ENCODE measurements at places on chromosomes 7 and 10.

DNA sequence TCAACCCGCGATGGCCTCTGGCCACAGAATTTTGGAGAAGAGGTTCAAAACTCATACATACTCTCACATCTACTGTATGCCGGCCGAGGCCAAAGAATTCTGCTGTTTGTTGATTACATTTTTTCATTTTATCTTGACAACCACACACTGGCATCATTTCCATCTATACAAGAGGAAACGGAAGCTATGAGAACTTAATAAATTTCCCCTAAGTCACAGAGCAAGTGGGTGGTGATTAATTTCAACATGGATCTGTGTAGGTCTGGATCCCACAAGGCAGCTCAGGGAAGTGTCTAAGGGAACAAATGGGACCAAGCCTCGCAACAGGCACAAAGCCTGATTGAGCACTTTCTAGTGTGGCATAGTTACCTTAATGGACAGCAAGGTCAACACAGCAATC, 18.0 kb downstream of the ELMO1 start:
- no peak for DNase-seq

- no peak for DNase-seq
Measured at GRCh38 chr10:34169677-34170076, 645.4 kb downstream of the PARD3 start.

DNA sequence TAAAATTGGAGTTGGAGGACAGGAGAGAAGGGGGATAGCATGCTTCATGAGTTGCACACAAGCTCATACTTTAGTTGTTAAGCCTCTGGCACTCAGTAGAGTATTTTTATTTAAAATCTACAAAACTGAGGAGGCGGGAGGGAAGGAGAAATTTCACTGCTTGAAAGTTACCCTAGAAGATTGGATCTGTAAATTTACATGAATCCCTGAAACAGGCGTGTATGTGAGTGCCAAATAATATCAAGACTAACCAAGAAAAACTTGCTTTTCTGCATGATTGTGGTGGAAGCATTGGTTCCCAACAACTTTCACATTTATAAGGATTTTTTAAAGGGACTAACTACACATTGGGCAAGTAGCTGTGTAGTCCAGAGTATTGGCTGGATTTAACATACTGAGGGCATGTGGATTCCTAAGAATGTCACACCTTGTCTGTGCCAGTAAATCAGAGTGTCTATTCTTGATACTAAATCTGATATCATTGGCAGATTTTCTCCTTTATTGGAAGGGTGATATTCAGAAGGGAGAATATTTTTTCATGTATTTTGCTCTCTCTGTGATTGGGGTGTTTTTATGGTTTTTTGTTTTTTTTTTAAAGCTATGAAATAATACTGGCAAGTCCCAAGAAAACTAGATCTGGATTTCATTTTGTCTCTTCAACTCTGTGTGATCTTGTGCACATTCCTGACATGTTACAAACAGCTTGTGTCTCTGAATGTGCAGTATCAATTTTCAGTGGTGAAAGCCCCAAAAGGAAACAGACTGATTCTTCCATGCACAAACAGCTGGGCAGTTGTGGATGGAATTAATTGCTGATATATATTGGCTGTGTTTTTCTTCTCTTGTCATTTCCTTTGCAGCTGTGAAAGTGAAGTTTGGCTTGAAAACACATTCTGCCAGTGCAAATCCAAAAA, 67.2 kb downstream of the ADD3 start:
- no peak for DNase-seq

DNA sequence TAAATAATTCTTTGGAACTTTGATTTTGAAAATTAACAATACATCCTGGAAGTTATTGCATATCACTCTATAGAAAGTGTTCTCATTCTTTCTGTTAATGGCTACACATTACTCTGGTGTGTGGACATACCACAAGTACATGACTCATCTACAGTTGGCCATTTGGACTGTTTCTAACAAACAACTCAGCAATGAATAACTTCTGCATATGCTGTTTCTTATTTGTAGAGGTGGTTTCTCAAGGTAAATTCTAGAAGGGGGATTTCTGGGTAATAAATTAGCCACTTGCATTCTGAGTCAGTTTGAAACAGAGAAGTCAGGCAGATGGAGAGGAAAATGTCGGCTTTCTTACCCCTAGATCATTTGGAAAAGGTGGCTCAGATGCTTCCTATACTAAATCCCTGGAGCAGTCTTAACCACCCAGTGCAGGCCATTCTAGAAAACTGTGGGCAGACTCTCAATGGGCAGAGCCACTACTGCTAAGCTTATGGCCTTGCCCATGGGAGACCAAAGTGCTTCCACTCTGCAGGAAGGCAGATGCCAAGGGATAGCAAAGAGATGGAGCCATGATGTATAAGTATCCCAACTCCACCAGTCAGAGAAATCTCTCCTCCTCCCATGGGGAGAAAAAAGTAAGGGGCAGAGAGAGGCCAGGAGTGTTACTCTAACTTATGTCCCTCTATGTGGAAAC, 194.0 kb upstream of the PLPP4 start:
- DNase-seq, result no peak

DNA sequence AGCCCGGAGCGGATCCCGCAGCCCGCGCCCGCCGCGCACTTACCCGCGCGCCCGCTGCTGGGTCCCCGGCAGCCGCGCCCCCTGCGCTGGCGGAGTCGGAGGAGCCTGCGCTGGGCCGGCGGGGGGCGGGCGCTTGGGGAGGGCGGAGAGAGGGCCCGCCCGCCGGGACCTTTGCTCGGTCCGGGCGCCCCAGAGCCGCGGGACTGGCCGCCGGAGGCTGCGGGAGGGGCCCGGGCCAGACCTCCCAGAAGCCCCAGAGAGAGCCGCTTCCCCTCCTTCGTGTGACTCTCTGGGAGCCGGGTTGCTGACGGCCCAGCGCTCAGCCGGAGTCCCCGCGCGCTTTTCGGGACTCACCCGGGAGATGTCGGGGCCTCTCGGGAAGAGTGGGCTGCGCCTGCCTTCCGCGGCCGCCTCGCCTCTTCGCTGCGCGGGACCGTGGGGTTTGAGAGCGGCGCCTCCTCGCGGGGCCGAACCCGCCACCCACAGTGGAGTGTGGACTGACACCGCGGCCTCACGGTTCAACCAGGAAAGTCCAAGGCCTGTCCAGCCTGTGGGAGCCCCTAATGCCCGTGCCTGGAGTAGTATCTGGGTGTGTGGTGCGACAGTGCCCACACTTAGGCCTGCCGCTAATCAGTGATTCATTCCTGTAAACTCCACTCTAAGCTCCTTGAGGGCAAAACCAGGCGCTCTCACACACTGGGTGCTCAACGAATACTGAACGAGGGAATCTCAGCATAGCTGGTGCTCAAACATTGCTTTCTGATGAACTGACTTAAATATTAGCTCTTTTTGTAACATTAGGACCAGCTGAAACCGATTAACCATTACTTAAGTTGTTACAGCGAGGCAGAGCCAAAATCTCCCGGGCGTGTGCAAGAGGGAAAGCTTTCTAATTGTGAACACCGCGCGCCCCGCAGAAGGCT, at the start of gene GSDME:
GSDME (minus strand) TSS at position 112 of the 923 bp plus-strand sequence. CDS start 7,690 bp downstream, outside the sequence.
- no peak for DNase-seq

DNA sequence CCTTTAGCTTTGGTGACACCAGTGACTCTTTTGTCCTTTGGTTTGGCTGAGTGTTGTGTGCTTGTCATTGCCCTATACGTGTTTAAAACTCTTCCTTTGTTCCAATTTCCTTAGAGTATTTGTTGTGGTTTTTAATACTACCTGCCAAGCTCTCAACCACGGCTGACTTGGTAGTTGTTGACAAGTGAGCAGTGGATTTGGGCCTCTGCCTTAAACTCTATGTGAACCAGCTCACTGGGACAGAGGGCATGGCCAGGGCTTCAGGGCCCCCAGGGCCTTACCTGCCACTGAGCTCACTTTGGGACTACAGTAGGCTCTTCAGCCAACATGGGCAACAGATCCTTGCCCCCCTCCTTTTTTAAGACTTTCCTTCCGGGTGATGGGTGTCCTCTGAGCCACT, 9.6 kb upstream of the DMBT1 start:
- no peak for DNase-seq

- DNase-seq, result no peak
Measured at GRCh38 chr7:86939197-86939814, 120.1 kb downstream of the ELAPOR2 start.

DNA sequence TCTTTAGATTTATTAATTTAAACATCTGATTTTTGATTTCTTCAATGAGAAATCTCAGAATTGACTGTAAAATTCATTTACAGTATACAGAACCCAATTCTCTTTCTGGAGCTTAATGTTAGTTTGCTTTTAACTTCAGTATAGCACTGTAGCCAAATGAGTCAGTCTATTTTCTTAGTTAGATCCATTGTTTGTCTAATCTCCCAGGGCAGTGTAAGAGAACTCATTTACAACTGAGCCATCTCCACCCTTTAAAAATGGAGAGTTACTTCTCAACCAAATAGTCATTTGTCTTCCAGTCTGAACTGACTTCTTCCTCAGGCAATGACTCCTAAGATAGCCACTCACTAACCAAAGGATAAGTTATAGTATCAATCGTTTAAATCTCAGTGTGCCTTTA, 3.0 kb upstream of the WNT2 start:
- DNase-seq, result no peak

DNA sequence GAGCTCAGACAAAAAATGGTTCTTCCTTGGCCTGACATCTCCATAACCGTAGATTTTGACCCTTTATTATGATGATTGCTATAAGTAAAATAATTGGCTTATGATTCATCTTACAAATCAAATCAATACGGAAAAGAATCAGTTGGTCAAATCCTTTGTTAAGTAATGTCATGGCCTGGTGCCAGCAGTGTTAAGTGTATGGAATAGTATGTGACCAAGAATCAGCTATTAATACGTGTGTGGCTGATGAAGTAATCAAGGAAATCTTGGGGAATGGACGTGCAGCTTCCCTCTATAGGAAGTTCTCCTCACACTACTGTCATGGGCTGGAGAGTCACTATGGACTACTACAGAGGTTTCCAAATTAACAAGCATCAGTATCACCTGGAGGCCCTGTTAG, 230.6 kb downstream of the TWIST1 start:
- DNase-seq, result no peak

DNA sequence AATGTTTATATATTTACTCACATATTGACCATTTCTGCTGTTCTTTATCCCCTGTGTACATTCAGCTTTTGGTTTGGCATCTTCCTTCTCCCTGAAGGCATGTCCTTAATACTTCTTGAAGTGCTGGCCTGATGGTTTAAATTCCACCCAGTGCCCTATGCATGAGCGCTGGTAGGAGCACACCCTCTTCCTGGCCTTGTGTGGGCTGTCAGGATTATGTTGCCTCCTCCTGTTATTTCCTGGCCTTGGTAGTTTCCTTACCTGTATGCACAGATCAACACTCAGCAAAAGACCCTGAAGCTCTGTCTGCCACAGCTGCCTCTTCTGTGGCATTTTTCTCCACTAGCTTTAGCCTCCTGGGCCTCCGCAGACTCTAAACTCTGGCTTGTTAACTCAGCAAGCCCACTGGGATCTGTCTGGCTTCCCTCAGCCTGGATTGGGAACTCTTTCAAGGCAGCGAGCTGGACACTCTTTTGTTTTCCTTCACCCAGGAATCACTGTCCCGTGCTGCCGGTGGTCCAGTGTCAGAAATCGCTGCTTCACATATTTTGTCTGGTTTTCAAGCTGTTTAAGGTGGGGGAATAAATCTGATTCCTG, 595.2 kb downstream of the SDK1 start:
- no peak for DNase-seq

DNA sequence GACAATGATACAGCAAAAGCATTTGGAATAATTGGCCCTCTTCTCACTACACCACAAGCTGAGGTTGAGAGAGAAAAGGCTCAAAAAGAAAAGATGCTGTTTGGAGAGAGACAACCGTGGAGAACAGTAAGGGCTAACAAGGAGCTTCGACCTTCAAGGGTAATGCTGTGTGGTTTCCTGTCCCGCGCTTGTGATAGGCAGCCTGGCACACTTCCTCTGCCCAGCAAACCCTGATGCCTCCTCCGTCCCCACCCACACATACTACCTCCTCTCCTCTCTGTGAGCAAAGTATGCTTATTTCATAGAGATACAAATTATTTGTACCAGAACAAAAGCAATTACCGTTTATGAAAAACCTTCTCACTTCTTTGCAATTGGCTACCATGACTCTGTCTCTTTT, 755.4 kb downstream of the KCNMA1 start:
- DNase-seq, result no peak

GRCh38 chr10:97999066-97999922, 31.1 kb downstream of the CRTAC1 start:
- DNase-seq, result no peak

DNA sequence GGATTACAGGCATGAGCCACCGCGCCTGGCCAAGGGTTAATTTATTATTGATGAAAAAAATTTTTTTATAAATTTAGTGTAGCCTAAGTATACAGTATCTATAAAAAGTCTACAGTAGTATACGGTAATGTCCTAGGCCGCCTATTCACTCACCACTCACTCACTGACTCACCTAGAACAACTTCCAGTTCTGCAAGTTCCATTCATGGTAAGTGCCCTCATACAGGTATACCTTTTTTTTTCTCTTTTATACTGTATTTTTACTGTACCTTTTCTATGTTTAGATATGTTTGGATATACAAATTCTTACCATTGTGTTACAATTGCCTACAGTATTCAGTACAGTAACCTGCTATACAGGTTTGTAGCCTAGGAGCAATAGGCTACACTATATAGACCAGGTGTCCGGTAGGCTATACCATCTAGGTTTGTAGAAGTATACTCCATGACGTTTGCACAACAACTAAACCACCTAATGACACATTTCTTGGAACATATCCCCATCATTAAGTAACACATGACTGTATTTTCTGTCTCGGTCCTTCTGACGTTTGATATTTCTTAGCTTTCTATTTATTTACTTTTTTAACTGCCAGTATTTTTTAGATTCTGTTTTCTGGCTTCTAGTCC, 23.4 kb downstream of the IRF5 start:
- no peak for DNase-seq

GRCh38 chr10:4678023-4678950, 147.7 kb upstream of the AKR1E2 start:
- no peak for DNase-seq

DNA sequence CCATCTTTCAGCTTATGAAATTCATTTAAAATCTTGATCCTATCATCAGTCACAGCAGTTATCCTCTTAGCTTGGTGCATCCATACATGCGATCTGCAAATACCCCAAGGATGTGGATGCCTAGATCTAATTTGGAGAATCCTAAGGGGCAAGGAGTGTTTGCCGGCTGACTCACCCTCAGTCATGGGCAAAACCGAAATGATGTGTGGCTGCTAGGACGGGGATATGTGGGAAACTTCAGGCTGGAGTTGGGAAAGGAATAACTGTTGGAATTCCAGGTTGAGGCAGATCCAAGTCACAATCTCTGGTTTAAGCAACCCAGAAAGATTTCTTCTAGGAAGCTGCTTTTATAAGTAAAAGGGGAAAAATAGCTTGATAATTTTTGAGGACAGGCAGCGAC, 19.7 kb upstream of the GOT1 start:
- no peak for DNase-seq

GRCh38 chr7:130908345-130909160, 174.5 kb upstream of the KLF14 start:
- DNase-seq, result no peak

GRCh38 chr7:47384755-47385535, 197.0 kb downstream of the TNS3 start:
- DNase-seq, result no peak

GRCh38 chr7:94683066-94683465, 27.1 kb upstream of the SGCE start:
- no peak for DNase-seq

Data from mesenteric fat pad (tissue), 1 donor.